ENCODE measurements at places on chromosomes 2 and 18.
A peak's percentile ranks its signal among the peaks of the same experiment; 100 is the strongest.

- DNase-seq = no peak
These were observed 104.8 kb upstream of the CYP1B1 start for GRCh38 chr2:38180754-38181153.

DNA sequence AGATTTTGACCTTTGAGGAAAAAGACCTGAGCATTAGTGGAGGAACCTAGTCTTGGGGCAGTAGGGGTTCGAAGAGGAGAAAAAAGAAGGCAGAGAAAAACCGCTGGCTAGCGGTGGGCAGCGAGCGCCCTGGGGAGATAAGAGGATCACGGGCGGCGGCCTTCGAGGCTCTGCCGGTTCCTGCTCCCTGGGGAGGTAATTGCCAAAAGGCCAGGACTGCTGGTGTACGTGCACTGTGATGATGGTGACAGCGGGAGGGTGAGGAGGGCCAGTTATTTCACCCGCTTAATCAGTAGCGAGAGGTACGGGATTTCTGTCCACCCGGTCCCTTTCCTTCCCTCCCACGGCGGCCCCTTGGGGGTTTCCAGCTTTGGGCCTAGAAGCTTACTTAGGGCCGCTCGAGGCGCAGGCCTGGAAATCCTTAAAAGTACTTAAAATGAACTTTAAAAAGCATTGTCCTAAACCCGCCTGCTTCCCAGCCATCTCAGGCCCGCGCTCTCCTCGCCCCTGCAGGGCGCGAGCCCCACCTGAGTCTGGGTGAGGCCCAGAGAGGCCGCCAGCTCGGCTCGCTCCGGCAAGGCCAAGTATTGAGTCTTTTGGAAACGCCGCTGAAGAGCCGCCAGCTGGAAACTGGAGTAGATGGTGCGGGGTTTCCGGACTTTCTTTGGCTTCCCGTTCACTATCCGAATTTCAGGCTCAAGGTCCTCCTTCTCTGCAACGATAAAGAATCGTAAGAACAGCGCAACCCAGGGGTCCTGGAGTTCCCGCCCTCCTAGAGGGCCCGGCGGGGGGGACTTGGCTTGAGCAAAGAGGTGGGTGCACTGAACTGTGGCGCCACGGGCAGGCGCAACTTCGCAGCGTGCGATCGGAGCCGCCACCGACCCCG, 1.5 kb downstream of the DLX2 start:
- DNase-seq = peak; percentile 42

DNA sequence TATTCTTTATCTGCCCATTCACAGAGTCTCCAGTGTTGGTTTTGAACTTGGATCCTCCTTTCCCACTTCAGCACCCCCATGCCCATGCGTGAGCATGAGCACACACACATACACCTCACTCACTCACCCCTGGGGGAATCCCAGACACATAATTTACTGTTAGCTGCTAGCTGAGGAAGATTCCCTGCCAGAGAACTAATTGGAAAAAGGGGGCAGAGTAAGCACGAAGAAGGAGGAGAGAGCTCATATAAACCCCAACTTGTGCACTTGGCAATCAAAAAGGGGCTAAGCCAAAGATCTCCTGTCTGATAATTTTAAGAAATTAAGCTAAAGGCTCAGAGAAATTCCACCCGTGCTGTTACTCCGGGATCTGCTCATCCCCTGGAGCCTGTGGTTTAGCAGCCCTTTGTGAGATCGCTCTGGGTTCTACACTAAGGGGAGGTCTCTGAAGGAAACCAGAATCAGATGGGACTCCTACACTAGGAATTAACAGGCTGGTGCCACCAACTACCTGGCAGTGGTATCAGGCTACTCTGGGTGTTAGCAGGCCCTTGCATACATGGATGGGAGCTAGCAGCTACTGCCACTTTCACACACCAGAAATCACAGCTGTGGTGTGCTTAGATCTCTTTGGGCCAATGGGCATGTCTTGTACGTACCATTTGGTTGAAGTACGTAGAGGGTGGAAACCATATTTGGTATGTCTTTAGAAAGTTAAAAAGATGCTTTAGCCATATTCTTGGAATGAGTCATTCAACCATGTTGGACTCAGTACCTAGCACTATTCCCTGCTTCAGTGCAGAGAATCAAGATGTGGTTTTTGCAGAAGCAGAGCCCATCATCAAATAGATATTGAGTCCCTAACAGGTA, 95.6 kb upstream of the SLC14A2 start:
- no peak for DNase-seq

- DNase-seq = no peak
These were observed 107.0 kb downstream of the STRN start for GRCh38 chr2:36859366-36859792.

GRCh38 chr18:29439398-29439797, 1262.5 kb upstream of the CDH2 start:
- DNase-seq = no peak

DNA sequence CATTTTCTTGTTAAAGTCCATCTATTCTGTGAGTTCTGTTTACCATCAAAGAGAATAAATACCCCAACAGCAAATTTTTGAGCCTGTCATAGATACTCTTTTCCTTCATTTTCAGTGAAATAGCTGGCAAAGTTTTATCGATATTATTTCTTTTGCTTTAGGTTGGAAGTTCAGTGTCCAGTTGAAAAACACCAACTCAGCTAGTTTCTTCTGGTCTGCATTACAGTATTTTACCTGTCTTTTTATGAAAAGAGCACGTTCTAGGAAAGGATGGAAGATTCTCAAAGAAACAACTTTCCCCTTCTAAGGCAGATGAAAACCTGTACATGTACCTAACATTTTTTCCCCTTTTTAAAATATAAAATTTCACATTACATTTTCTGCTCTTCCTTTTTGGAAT, 80.4 kb upstream of the PROKR1 start:
- DNase-seq = no peak

DNA sequence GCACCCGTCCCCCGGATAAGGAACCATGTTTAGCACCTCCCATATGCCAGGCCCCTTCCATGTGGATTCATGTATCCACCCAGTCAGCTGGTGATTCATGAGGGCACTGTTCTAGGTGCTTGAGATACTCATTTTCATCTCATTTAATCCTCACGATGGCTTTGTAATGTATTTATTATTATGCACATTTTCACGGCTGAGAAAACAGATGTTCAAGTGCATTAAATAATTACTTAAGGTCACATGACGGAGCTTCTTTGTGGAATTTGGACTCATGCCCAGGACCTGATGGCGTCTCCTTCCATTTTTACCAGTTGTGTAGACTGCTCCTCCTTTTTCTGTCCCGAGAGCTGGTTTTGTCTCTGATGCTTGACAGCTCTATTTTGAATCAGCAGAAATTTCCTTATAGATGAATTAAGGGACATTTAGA, 72.2 kb upstream of the RBM44 start:
- peak; percentile 97 for DNase-seq
